ENCODE measurements at places on chromosomes 16 and 17.
A peak's percentile ranks its signal among the peaks of the same experiment; 100 is the strongest.

DNA sequence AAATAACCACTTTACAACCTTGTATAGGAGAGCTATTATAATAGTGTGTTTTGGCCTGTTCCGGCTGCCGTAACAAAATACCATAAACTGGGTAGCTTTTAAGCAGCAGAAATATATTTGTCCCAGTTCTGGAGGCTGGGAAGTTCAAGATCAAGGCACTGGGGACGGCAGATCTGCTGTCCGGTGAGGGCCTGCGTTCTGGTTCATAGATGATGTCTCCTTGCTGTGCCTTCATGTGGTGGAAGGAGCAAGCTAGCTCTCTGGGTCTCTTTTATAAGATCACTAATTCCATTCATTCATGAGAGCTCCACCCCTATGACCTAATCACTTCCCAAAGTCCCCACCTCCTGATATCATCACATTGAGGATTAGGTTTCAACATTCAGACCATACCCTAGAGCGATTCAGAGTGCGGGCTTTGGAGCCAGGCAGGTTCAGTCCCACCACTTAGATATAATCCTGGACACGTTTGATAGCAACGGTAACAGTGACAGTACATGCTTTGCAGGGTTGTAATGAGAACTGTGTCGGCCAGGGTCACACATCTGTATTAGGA, 76.2 kb upstream of the ZFHX3 start:
- no peak for DNase-seq

DNA sequence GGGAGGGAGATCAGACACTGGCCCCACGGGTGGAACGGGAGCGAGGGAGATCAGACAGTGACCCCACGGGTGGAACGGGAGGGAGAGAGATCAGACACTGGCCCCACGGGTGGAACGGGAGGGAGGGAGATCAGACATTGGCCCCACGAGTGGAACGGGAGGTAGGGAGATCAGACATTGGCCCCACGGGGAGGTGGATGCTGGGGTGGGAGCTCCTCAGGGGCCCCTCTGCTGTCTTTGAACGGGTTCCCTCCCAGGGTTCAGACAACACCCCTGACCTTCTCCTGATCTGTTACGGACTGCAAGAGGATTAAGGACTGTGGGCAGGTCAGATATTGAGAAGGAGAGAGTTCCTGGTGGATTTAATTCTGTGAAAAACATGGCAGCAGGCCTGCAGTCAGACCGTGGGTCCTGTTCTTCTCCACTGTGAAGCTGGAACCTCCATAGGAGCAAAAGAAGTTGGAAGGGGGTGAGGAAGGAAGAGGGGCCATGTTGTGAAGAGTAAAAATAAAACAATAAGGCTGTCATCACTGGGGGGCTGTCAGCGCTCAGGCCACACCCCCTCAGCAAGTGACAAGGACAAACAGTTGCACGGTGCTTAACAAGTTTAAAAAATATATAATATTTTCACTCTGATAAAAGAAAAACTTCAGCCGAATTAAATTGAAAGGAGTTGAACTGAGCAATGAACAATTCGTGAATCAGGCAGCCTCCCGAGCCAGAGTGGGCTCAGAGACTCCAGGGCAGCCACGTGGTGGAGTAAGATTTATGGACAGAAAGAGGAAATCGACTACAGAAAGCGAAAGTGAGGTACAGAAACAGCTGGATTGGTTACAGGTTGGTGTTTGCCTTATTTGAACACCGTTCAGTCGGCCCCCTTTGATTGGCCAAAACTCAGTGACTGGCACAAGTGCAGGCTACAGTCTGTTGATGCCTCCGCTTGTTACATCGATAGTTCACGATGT, 348.7 kb upstream of the TNRC6C start:
- DNase-seq, result peak; percentile 20

- DNase-seq, result no peak
Observed at GRCh38 chr17:58415371-58416055, 1.8 kb downstream of the RNF43 start.

DNA sequence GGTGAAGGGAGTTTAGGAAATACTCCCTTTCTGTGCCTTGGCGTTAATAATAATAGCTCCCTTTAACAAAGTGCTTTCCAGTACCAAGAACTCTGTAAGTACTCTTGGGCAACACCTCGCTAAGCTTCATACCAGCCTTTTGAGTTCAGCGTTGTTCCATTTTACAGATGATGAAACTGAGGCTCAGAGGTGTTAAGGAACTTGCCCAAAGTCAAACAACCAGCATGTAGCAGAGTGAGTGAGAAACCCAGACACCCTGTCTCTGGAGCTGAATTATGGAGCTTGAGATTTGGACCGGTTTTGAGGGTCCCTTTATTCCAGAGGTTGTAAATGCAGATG, 607 bp downstream of the KATNIP start:
- no peak for DNase-seq

GRCh38 chr16:11312718-11313492, 31.8 kb upstream of the PRM1 start:
- no peak for DNase-seq

DNA sequence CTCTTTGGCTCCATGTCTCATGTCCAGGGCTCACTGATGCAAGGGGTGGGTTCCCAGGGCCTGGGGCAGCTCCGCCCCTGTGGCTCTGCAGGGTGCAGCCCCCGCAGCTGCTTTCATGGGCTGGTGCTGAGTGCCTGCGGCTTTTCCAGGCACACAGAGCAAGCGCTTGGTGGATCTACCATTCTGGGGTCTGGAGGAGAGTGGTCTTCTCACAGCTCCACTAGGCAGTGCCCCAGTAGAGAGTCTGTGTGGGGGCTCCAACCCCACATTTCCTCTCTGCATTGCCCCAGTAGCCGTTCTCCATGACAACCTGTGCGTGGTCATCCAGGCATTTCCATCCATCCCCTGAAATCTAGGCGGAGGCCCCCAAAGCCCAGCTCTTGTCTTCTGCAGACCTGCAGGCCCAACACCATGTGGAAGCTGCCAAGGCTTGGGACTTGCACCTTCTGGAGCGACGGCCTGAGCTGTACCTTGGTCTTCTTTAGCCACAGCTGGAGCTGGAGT, 5.2 kb downstream of the IL32 start:
- no peak for DNase-seq

- DNase-seq, result no peak
Observed at GRCh38 chr16:81604960-81605383, 160.4 kb downstream of the CMIP start.

GRCh38 chr16:49599281-49599680, 225.7 kb downstream of the C16orf78 start:
- no peak for DNase-seq

DNA sequence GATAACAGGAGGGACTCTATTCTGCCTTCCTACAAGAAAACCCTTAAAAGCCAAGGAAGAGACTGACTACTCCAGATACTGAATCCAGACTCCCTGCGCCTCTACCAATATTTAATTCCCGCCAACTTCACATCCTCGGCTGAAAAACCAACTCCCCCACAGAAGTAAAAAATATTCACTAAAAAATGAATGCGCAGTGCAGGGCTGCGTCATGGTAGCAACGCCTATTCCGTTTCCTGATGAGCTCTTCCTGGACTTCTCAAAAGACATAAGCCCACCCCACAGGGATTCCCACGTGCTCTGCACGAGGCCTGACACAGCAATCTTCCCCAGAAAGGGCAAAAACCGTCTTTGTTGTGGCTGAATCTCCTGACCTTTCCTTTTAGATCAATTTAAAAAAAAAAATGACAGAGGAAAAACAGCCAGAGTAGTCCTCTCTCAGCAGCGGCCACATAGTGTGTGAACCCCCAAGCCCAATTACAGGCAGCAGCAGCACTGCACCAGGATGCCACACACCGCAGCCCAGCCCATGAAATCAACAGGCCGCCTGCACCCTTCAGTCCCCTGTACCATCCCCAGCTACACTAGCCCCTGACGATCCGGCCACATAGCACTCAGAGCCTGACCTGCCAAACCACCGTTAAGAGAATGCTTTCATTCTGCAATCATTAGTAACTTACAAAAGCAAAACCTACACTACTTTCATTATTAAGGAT, 23.9 kb downstream of the KLHDC4 start:
- DNase-seq, result no peak

DNA sequence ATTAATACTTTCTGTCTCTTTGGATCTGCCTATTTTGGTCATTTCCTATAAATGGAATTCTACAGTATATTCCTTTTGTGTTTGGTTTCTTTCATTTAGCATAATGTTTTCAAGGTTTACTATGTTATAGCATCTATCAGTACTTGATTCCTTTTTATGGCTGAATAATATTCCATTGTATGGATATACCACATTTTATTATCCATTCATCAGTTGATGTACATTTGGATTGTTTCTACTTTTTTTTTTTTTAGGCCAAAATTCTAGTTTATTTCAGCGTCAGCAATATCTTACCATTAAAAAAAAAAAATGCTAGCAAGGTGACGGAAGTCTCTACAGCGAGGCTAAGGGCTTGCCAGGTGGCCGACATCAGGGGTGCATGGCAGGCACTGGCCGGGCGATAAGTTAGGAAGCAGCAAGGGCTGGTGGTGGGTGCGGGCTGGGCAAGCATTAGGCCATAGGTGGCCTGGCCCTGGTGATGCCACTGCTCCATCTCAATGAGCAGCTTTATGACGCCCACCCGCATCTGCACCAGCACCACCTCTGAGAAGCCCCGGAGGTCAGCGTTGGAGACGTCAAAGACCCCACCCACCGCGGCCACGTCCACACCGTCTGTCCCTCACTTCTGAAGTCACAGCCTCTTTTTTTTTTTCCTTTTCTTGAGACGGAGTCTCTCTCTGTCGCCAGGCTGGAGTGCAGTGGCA, 11.4 kb upstream of the C16orf87 start:
- DNase-seq, result no peak

GRCh38 chr17:9001559-9001958, 19.8 kb upstream of the NTN1 start:
- DNase-seq, result no peak

DNA sequence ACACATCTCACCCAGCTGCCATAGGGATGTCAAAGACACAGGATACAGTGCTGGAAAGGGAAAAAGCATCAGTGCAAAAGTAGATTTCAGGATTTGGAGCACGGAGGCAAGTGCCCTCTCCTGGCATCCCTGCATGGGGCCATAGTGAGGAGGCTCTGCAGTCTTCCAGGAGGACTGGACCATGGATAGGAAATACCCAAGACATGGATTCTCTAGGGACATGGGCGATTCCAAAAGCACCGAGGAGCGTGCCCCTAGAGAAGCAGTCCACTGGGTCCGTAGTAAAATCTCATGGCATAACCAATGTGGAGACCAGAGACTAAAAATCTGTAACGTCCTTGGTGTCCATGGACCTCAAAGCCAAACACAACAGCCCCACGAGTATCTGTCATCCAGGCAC, 818.2 kb downstream of the KCNJ18 start:
- DNase-seq, result no peak

DNA sequence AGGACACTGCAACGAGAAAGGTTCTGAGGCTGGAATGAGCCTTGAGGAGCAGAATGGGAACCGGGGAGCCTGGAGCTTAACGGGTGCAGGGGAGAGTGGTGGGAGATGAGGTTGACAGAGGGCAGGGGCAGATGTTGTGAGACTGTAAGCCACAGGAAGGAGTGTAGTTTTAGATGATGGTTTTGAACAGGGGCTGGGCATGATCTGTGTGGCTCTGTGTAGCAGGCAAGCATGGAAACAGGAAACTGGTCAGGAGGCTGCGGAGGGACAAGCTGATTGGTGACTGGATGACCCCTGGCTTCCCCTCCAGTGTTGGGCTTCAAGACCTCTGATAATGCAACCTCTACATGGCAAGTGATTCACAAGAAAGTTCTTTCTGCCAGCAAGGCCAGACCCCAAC, 1.4 kb upstream of the CNGB1 start:
- DNase-seq, result no peak

DNA sequence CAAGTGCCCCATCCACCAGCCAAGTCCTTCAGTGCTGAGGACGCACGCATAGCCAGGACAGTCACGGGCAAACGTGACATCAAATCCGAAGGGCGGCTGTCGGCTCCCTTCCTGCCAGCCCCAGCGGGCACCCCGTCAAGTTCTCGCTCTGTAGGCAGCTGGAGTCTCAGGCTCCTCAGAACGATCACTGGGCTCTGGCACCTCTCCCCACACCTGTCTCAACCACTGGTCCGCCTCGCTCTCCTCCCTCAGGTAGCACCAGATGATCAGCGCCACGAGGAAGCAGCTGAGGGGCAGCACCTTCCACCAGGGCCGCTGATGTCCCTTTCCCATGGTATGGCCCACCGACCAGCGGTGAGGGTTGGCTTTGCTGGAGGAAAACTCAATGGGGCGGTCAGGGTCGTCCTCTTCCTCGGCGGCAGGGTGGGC, 422 bp downstream of the UQCC4 start:
- no peak for DNase-seq

DNA sequence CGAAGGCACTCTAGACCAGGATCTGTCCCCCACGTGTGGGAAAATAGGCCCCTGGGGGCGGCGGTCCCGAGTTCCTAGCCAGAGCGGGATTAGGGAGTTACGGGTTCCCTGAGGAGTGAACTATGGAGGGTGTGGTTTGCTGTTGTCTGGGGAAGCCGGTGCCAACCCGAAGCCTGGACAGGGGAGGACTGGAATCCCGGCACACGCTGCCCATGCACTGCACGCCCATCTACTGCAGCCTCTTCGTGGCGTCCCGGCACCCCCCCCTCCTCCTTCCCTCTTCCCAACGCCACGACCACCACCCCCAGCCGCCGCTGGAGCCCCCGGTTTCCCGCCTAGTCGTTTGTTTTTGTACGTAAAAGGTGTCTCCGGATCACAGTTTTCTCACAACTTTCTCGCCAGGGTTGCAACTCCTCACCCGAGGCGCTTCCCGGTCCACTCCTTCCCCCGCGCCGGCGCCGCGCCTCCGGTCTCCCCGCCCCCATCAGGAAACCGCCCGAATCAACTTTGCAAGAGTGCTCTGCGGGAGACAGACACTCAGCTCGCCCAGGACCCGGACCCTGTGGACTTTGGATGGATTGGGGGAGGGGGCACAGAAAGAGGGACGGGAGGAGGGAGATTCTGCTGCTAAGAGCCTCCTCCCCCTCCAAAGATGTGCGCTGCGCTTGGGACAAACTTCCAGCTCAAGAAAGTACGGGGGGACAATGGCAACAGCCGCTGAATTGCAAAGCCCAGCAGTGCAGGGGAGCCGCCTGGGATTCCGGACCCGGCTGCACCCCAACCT, 1.4 kb upstream of the LHX1 start:
- no peak for DNase-seq

- no peak for DNase-seq
Observed at GRCh38 chr17:7503521-7503920, 19.4 kb downstream of the POLR2A start.

DNA sequence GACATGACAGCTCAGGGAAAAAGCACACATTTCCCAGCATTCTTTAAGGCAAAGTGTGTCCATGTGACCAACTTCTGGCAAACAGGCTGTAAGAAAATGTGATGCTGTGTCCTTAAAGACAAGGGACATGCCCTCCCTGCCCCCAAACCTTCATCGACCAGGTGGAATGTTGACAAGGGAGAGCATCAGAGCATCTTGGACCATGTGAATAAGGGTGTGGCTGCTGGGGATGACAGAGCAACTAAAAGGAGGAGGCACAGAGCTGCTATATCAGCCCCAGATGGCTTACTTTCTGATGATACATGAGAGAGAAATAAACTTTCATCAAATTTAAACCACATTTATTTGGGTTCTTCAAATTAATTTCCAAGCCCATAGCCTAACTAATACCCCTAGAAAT, 2.2 kb upstream of the ZNF23 start:
- no peak for DNase-seq

GRCh38 chr17:59490216-59490615, 75.2 kb upstream of the DHX40 start:
- no peak for DNase-seq

GRCh38 chr16:27448532-27449433, 46.8 kb downstream of the IL21R start:
- no peak for DNase-seq

- no peak for DNase-seq
Observed at GRCh38 chr16:63244631-63245030, 1208.4 kb upstream of the CDH8 start.
